SJSA1 (cell line): ENCODE measurements at places on chromosomes 7 and 10. TPM values are rescaled to one million over a fixed set of nuclear protein-coding genes. Genes with fewer than 3 reads are reported as not detected.

DNA sequence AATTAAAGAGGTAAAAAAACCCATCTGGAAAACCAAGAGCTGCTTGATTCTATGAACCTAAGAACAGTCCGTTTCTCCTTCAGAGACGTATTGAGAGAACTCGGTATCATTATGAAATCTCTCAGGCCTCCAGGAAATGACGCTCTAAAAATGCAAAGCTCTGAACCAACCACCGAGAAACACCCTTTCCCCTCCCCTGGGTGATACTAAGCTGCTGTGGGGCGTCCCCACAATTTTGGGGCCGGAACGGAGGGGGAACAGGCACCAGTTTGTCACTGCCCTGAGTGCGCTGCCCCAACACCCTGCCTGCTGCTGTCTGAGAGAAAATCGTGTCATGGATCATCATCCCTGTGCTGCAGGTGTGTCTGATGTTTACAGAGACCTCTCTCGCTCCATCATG is 509.5 kb downstream of the DNAJB6 start:
- no peak for DNase-seq

GRCh38 chr7:93890464-93891068 is at the start of gene TFPI2:
Gene TFPI2, minus strand, starts transcription at chr7:93890753. Its CDS starts 75 bp downstream, at chr7:93890678.
- peak; percentile 50 for DNase-seq

DNA sequence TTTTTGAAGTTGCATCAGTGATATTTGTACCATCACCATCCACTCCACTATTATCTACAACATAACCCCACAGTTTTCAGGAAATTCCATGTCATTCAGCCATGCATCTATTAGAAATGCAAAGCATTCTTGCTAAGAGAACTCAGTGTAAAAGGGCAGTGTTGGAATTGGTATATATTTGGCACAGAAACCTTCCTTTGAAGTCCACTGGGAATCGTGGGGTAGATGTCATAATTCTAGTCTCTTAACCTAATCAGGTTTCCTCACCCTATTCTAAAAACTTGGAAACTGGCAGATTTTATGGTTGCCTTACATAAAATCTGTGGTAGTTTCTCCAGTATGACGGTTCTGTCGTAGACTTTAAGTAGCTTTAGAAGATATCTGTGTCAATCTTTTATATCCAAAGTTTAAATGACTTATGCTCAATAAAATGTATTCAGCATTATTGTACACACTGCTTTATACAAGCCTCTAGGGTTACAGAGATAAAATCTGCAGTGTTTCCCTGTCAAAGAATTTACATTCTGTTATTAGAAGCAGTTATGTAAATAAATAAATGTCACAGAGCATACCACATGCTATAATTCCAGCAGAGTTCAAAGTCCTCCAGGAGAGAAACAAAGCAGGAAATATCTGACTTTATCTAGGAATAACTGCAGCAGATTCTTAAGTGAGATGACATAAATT is 704.4 kb upstream of the CELF2 start:
- no peak for DNase-seq

CALHM3 gene
- not detected in 2 replicates for total RNA-seq

DNA sequence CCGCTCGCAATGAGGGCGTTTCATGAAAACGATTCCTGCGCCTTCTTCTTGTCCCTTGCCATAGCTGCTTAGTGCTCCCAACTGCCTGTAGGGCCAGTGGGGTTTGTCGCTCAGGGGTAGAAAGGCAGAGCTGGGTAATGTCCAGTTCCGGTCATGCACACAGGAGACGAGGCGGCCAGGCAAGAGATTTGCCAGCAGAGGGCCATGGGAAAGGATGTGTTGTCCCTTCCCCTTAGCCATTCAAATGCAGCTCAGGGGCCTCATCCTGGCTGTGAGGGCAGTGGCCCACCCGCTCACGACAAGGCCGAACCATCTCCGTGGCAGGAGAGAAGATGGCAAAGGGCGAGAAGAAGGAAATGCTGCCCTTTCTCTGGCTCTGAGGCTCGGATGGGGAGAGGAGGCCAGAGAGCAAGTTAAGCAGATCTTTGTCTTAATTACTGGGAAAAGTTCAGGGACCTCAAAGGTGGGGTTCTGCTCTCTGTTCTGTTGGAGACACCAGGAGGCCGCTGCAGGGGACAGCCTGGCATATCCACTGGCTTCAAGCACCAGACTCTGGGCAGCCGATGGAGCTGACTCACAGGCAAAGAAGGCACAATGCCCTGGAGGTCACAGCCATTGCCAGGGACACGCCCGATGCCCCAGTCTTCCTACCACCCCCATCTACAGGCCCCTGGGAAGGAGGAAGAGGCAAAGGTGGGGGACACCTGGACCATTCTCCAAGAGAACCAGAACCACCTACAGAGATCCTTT is 534.8 kb upstream of the MGMT start:
- DNase-seq, result no peak

GRCh38 chr10:49385939-49386922 is 9.7 kb downstream of the DRGX start:
- no peak for DNase-seq
